ENCODE measurements at places on chromosomes 5 and 9. TPM values are rescaled to one million over a fixed set of nuclear protein-coding genes. Genes with fewer than 3 reads are reported as not detected.

The KIAA1958 gene
- 5.8 TPM for total RNA-seq

The IFNB1 gene
- not detected for total RNA-seq

The KIF24 gene
- 4.9 TPM for total RNA-seq

The MAMDC4 gene
- total RNA-seq, result 3.8 TPM

The UBAP2 gene
- 60.4 TPM for total RNA-seq

The ACSL6 gene
- total RNA-seq, result 2.5 TPM

The EGR1 gene
- total RNA-seq, result 11.1 TPM

The NUTM2G gene
- total RNA-seq, result not detected

The TMEM232 gene
- total RNA-seq, result 3.8 TPM

The PNPLA7 gene
- 1.5 TPM for total RNA-seq

The SRA1 gene
- 18.9 TPM for total RNA-seq

The SPEF2 gene
- 20.0 TPM for total RNA-seq

The ADAMTS16 gene
- 2.5 TPM for total RNA-seq

The TAF11L5 gene
- total RNA-seq, result not detected

The C9orf153 gene
- total RNA-seq, result not detected

The FUBP3 gene
- 37.4 TPM for total RNA-seq

The IL9 gene
- total RNA-seq, result not detected

The FAM174A gene
- total RNA-seq, result 53.2 TPM

The ANKRD20A1 gene
- total RNA-seq, result not detected

The OXCT1 gene
- 25.8 TPM for total RNA-seq

Data from tongue (tissue), 3 donors.